ENCODE measurements at places on chromosomes 1 and 21.
A peak's percentile ranks its signal among the peaks of the same experiment; 100 is the strongest.

GRCh38 chr1:178066908-178067614 lies 26.8 kb upstream of the RASAL2 start:
- no peak for DNase-seq

DNA sequence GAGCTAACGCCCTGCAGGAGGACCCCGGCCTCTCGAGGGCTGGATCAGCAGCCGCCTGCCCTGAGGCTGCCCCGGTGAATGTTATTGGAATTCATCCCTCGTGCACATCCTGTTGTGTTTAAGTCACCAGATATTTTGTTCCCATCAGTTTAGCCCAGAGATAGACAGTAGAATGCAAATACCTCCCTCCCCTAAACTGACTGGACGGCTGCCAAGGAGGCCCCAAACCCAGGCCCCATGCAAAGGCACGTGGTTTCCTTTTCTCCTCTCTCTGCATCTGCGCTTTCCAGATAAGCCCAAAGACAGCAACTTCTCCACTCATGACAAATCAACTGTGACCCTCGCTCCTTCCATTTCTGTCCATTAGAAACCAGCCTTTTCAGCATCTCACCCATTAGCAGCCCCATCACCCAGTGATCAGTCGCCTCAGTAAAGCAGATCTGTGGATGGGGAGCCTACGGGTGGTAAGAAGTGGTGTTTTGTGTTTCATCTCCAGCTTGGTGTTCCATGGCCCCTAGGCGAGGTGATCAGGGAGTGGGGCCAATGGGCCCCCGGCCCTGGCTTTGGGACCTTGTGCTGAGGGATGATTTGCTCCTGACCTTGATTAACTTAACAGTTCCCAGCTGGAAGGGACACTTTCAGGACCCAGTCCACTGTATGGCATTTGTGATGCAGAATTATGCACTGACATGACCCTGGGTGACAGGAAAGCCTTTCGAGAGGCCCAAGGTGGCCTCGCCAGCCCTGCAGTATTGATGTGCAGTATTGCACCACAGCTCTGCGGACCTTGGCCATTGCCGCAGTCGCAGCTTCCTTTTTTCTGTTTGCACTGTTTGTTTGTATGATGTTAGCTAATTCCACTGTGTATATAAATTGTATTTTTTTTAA lies 5.2 kb downstream of the NPPA start:
- no peak for DNase-seq

DNA sequence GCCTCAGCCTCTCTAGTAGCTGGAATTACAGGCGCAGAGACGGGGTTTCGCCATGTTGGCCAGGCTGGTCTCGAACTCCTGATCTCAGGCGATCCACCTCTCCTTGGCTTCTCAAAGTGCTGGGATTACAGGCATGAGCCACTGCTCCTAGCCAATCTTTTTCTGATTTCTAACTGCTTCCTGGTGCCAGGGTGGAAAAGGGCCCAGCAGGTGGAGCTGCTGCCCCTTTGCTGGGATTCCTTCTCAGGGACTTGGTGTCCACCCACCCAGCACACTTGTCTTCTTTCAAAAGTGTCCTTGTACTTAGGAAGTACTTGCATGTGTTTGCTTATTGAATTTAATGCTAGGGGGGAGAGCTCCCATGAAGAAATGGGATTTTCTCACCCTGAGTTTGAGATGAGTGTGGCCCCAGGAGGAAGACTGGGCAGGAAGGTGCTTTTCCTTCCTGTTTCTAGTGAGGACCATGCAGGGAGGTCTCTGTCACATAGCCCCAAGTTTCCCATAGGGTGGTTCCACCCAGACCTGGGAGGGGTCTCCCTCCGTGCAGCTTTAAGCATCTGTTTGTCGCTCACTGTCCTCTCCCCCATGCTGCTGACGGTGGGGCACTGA lies 14.2 kb downstream of the UTP11 start:
- DNase-seq = peak; percentile 55

- DNase-seq = no peak
Measured at GRCh38 chr1:173175514-173176145, 31.5 kb downstream of the TNFSF4 start.

- DNase-seq = no peak
Measured at GRCh38 chr1:27955076-27955475, 4.7 kb upstream of the XKR8 start.

DNA sequence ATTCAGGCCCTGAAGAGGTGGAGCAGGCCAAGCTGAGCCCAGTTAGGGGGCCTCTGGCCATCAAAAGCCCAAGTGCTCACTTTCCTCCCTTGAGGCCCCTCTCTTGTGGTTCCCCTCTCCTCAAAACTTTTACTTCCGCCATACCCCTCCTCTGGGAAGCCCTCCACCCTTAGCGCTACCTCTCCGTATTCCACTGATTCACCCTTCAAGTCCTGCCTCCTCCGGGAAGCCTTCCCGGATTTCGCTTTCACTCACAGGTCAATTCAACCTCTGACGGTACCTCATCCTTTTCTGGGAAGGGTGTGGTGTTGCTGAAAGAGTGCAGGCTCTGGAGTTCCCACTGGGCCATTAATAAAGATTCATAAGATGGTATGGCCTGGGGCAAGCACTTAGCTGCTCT lies 19.1 kb downstream of the SPOCD1 start:
- DNase-seq = no peak

DNA sequence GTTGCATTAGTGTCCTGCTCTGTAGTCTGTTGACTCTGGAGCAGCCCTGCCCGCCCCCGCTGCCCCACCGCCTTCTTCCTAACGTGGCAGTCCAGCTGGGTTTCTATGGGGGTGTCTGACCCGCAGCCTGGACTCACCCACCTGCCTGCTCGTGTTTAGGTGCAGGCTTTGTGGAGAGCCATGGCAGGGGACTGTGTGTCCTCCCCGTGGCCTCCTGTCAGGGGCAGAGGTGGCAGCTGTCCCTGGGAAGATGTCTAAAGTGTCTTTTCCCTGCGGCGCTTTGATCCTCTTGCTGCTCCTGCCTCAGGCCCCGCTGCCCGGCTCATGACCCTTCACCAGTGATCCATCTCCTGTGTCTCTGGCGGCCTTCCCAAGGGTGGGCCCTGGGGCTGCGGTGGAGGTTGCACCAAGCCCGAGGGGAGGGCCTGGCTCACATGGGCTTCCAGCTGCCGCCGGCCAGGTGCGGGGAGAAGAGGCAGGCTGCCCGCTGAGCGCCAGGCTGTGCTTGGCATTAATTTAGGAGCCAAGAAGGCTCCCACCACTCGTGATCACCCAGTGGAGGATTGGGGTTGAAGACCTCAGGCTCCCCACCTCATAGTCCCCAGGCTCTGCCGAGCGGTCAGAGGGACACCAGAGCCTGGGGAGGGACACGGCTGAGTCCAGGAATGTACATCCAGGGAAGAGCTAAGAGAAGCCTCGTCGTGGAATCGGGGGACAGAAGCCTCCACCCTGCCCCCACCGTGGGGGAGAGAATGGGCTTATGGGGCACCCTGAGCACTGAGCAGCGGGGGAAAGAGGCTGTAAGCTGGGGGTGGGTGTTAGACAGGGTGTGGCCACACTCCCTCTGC lies 44.1 kb downstream of the COL18A1 start:
- no peak for DNase-seq

GRCh38 chr1:24720152-24720551 lies 25.1 kb upstream of the CLIC4 start:
- DNase-seq = no peak

DNA sequence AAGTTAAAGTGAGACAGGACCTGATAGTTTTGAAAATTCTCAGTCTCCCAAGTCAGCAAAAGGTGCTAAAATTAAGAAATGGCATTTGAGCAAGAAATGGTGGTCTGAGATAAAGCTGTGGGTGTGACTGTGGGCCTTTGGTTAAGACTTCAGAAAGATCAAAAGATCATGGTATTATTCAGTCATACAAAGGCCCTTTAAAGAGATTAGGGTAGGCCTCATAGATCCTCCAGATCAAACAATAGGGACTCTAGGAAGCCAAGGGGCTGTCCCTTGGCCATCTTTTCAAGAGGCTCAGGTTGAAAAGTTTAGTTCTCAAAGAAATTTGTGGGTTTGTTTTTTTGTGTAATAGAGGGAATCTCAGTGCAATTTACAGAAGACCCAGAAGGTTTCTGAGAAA lies 8.4 kb downstream of the HMGB4 start:
- DNase-seq = no peak

DNA sequence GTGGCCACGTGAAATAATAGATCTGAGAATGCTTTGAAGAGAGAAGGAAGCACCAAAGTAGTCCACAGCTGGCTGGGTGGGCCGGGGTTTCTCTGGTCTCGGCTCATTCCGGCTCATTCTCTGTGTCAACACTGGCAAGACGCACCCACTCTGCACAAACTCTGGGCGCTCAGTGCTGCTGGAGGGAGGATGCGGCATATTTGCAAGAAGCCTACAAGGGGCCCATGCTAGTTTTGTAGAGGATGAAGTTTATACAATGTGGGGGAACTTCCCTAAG lies 28.8 kb upstream of the TMPRSS2 start:
- DNase-seq = no peak

DNA sequence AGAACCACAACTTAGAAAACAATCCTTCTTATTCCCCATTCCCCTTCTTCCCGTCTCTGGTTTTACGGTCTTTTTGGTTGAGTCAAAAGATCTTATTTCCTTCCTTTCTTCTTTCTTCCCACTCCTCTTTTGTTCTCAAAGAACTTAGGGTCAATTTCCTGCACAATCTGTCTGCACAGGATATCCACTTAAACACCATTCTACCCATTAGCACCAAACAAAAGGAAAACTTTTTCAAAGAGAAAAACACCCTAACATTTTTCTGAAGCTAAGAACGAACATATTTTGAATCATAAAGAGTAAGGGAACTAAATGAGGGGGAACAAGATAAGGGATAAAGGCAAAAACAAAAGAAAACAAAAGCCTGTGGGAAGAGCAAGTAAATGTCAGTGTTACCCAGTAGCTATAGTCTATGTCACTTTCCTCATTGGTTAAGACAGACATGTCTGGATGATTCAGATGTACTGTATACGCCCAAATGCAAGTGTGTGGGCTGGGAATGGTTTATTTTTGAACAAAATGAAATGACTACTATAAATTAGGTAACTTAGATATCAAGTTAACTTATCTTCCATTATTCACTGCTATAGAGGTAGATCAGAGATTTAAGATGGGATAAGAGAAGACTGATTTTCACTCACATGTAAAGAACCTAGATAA lies 59.9 kb downstream of the TOR3A start:
- DNase-seq = peak; percentile 13

DNA sequence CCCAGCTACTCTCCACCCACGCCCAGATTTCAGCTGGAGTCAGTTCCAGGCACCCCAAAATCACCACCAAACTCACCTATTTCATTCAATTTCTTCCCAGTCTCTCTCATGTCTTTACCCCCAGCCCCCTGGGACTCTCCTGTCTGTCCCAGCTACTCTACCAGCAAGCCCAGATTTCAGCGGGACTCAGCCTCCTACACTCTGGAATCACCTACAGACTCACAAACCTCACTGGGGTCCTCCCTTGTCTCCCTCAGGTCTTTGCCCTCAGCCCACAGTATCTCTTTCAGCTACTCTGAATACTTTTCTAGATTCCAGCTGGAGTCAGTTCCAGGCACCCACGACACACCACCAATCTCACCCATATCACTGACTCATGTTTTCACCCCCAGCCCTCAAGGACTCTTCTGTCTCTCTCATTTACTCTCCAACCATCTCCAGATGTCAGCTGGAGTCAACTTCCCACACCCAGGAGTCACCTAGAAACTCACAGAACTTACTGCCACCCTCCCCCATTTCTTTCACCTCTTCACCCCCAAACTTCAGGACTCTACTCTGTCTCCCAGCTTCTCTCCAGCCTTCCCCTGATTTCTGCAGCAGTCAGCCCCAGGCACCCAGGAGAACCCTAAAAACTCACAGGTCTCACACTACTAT lies 1529.3 kb upstream of the TPTE start:
- DNase-seq = no peak

DNA sequence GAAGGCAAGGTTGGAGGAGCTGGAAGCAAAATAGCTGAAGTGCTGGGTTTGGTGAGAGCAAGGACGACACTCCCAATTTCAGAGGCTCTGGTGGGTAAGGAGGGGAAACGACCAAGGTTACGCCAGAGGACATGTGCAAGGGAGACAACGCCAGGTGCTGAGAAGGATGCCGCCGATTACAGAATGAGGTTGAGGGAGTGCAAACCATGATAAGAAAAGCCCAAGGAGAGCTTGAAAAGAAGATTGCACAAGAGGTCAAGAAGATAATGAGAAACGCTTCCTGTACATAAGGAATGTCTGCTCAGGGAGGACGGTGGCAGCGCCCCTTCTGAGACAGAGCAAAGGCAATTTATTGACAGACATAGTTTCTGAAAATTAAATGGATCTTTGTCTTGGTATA lies 382.0 kb upstream of the PROX1 start:
- no peak for DNase-seq

DNA sequence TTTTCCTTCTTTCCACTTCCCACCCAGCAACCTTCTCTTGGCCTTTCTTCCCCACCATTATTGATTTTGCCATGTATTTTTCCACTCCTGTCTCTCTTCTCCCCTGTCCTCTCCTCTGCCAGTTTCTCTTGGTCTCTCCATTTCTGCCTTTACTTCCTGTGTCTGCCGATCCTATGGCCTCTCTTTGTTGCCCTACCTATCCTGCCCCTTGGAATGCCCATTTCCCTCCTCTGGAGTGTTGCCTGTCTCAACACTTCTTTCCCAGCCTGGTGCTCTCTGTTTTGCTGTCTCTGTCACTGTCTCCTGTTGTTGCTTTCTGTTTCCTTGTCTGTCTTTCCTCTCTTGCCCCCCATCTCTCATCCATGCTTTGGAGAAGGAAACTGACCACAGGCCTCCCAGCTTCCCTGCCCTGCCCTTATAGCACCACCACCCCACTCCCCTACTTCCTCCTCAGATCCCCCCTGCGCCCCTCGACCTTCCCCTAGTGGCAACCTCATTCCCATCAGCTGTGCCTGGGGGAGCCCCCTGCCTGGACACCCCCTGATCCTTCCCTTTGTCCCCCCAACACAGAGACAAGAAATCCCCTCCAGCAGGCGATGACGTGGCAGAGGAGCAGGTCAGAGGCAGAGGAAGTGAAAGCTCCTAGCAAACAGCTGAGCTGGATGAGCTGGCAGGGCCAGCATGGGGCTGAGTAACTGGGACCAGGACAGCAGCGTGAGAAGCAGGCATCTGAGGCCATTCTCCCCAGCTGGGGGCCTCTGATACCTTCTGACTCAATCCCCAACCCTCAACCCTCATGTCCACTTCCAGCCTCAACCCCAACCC lies 6.6 kb upstream of the ETV3L start:
- DNase-seq = no peak

GRCh38 chr1:24713736-24714135 lies 31.5 kb upstream of the CLIC4 start:
- DNase-seq = no peak

DNA sequence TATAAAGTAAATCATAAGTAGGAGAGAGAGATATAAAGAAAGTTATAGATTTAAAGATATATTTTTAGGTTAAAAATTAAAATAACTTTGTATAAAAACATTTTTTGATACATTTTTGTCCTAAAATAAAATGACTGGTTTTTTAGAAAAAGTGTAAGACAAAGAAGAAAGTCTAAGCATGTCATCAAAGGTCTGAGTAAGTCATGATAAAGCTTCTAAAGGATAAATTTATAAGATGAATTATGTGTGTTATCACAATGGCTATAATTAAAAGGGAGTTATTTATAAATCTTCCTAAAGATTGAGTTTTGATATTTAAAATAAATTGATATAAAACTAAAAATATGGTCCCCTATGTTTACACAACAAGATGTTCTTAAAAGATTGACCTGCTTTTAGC lies 370.9 kb downstream of the PTPRU start:
- no peak for DNase-seq

GRCh38 chr1:203641503-203641890 lies 14.9 kb downstream of the ATP2B4 start:
- no peak for DNase-seq

GRCh38 chr1:160205242-160206035 lies at the start of gene PEA15:
Gene PEA15, plus strand, starts transcription at chr1:160205384. Its CDS starts 6,161 bp downstream, at chr1:160211545.
- DNase-seq = peak; percentile 87

All from CD4-positive, alpha-beta T cell treated with Interleukin-17A for 4 hours (primary cell).